Activated CD4-positive, alpha-beta T cell treated with anti-CD3 and anti-CD28 coated beads, Interleukin-2, amount 10 ng/mL, durations not matched to agents 24 days and 14 days (primary cell): ENCODE measurements at places on chromosomes 5 and 9. TPM values are rescaled to one million over a fixed set of nuclear protein-coding genes. Genes with fewer than 3 reads are reported as not detected.

The SCGB3A2 gene
- not detected in 2 replicates for total RNA-seq

The PCDHA7 gene
- total RNA-seq = not detected in 2 replicates

The ISOC1 gene
- 29.4 and 31.6 TPM in 2 replicates for total RNA-seq

The ZNF483 gene
- 1.8 and 2.2 TPM in 2 replicates for total RNA-seq

The LCN10 gene
- total RNA-seq = 1.1 and 1.7 TPM in 2 replicates

The ENDOG gene
- total RNA-seq = 22.9 and 23.3 TPM in 2 replicates

The C9 gene
- not detected in 2 replicates for total RNA-seq

DNA sequence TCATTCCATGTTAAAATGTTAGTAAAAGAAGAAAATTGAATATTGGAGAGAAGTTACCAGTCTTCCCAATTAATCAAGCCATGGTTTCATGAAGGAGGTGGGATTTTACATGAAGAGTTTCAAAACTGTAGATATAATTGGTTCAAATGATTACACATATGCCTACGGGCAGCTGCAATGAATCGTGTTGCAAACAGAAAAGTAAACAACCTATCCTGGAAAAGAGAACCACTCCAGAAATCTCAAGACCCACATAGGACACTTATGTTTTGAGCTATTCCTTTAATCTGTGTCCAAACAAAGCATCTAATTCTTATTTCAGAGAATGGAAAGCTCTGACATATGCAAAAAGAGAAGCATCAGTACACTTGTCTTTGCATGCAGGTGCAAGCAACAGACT, 340.2 kb downstream of the NDUFS4 start:
- no peak overlapping the region for H3K4me3 ChIP-seq
- no peaks in the 10 kb centered on the region for H3K27me3 ChIP-seq
- no peaks in the 10 kb centered on the region for H3K36me3 ChIP-seq
- H3K27ac ChIP-seq = no peak overlapping the region
- DNase-seq = no peak

DNA sequence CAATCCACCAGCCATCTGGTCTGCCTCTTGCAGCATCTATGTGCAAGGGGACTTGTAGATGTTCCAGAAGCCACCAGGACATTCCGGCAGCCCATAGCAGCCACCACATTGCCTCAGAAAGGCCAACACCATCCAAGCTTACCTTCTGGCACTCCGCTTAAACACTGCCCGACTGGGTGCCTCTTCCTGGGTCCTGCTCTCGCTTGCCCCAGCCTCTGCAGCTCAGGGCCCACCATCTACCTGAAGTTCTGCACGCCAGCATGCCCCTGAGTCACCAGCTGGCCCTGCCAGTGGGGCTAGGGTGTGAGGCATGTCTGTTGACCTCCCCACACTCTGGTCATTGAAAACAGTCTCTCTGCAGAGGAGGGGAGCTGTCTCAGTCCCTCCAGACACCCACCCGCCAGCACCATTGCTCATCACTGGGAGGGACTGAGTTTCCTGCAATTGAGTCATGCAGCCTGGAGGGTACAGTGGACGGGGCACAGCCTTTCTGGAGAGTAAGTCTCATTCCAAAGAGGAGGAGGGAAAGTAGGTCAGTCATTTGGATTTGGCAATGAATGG, 16.9 kb upstream of the COL5A1 start:
- no peak for DNase-seq
- no peaks in the 10 kb centered on the region for H3K27me3 ChIP-seq
- H3K4me3 ChIP-seq = no peak overlapping the region

GRCh38 chr9:71357346-71357745, 235.9 kb upstream of the TRPM3 start:
- no peak overlapping the region for H3K4me3 ChIP-seq
- no peak overlapping the region for H3K27ac ChIP-seq
- no peaks in the 10 kb centered on the region for H3K27me3 ChIP-seq
- DNase-seq = no peak
- H3K36me3 ChIP-seq = no peaks in the 10 kb centered on the region

- no peak overlapping the region for H3K27ac ChIP-seq
- peaks cover 24% of the 10 kb centered on the region for H3K27me3 ChIP-seq
- no peaks in the 10 kb centered on the region for H3K36me3 ChIP-seq
- DNase-seq = no peak
Measured at GRCh38 chr5:6503342-6503741, 54.7 kb downstream of the UBE2QL1 start.
